ENCODE measurements at places on chromosomes 5 and 9.
A peak's percentile ranks its signal among the peaks of the same experiment; 100 is the strongest.

- DNase-seq = peak; percentile 28
Observed at GRCh38 chr5:142758062-142758795, 11.9 kb upstream of the ARHGAP26 start.

DNA sequence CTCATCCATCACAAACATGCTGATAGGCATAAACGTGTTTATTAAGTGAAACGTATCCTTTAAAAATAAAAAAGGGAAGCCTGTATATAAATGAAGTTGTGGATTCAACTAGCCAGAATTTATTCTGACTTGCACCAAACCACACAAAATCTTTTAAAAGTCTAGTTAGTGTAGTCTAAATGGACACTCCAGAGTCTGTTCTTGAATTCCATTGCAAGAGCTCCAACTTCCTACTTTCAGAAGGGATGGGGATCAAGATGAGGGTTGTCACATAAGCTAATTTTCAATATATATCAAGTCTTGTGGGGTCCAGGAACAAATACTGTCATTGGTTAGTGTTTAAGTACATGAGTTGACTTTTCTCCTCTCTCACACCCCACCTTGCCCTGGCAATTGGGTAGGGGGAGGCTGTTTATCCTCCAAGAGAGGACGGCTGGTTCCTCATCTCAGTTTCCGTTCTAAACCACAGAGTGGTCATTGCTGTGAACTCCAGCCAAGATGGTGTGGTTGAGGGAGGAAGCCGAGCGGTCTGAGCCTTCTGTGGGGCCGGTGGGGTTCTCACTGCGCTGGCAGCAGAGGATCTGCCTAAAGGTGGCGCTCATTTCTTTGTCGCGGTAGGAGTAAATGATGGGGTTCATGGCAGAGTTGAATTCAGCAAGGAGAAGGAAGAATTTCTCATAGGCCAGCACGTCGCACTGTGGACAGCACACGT lies 163.2 kb downstream of the LPAR1 start:
- peak; percentile 13 for DNase-seq

DNA sequence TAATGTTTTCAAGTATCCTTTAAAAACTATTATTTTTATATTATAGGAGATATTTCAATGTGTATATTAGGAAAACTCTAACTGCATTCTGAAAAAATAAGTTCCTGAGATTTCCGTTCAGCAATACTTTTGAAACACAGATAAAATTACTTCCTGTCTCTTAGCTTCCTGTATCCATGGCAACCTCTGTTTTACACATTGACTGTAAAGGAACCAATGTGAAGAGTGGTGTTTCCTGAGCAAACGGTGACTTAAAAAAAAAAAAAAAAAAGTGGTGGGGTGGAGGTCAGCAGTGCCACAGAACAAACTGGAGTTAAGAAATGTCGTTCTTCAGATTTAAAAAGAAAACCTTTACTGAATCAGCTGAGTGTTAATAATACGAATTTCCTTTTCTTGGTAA lies at the start of gene LRRC70:
LRRC70 (plus strand) TSS at position 280 of the 400 bp plus-strand sequence. CDS start 620 bp downstream, outside the sequence.
- peak; percentile 12 for DNase-seq

- DNase-seq = no peak
Observed at GRCh38 chr5:10680876-10681481, 80.1 kb downstream of the DAP start.

- DNase-seq = no peak
Observed at GRCh38 chr9:109039539-109039938, 26.2 kb upstream of the CTNNAL1 start.

GRCh38 chr9:6428940-6429889 lies 16.2 kb downstream of the UHRF2 start:
- DNase-seq = no peak

DNA sequence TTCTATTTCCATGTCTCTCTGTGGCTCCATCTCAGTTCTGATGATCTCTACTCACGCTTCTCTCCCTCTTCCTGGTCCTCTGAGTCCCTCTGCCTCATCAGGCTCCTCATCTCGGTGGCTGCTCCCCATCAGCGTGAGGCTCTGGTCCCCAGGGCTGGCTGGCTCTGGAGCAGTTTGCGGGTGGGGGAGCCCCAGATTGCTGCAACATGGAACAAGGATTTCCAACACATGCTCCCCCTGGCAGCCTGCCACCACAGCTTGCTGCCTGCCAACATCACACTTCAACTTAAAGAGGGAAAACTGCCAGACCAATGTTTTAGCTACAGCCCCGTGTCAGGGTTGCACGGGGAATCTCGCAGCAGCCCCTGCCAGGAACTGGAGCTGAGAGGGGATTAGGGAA lies 77.2 kb upstream of the NEK6 start:
- DNase-seq = no peak

- DNase-seq = no peak
Observed at GRCh38 chr9:116414374-116414773, 260.8 kb downstream of the PAPPA start.

- DNase-seq = no peak
Observed at GRCh38 chr9:68980341-68980914, 33.5 kb downstream of the PRKACG start.

DNA sequence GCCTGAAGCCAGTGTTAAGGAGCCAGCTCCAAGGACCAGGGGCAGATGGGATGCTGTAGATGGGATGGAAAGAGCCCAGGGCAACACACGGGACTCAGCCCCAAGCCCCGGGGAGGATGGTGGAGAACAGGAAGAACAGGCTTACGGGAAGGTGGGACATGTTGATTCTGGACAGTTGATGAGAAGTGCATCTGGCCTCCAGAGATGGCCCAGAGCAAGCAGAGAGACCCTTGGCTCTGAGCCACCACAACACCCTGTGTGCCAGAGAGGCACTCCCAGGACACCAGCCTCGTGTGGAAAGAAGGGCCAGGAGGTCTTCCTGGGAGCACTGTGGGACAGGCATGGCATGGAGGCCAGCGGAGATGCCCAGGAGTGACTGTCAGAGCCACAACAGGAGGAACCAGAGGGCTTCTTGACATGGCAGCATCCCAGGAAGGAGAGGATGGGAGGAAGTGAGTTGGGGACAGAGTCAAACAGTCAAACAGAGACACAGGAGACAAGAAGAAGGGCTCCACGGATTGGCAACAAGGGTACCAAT lies 156.3 kb upstream of the MVB12B start:
- DNase-seq = no peak

DNA sequence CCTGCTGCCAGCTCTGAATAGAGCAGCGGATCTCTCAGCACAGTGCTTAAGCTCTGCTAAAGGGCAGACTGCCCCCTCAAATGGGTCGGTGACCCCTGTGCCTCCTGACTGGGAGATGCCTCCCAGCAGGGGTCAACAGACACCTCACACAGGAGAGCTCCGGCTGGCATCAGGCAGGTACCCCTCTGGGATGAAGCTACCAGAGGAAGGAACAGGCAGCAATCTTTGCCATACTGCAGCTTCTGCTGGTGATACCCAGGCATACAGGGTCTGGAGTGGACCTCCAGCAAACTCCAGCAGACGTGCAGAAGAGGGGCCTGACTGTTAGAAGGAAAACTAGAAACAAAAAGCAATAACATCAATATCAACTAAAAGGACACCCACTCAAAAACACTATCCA lies 131.6 kb downstream of the TMEM232 start:
- DNase-seq = no peak

DNA sequence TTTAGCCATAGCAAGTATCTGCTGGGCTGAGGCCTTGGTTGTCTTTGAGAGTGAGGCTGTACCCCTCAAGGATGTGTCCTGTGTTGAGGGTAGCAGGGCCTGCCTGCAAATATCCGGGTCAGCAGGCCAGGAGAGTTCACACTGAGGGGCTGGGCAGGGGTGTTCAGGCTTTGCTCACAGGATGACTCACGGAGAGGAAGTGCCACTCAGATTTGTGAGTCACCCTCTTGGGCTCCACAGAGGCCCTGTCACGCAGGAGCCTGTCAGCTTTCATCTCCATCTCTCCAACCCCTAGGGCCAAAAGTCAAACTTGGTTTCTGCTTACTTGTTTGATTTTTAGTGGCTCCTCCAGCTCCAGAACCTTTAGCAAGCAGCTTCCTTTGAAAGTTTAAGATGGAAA lies 211.5 kb downstream of the SEC61B start:
- DNase-seq = peak; percentile 71

- no peak for DNase-seq
Observed at GRCh38 chr5:55096182-55096581, 6.3 kb upstream of the GZMA start.

DNA sequence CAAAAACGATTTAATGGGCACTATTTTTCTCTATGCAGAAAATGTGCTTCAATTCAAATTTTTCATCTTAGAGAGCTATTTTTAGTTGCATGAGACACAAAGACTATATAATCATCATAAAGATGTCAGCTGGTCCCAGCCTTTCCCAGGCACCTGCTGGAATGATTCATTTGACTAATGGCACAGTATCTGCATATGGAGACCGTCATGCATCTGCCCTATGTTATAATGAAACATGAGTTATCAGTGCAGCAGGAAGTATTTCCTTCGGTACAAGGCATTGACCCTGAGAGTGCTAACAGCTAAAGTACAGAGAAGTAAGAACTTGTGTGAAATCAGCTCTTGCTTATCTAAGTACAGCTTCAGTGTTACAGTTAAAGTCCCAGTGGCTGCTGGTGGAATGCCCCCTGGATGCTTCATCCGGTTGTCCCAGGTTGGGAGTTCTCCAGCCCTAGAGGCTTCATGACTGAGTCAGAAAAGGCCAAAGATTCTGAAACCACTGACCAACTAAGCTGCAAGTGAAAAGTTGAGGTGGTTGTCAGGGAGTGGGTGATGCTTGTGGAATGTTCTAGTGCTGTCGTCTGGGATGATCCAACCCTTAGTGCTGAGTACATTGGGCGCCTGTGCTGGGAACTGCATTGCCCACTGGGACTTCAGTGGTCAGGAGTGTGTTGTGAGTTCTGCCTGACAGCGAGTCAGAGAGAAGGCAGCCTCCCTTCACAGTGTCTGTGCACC lies 57.2 kb downstream of the MTRR start:
- no peak for DNase-seq

DNA sequence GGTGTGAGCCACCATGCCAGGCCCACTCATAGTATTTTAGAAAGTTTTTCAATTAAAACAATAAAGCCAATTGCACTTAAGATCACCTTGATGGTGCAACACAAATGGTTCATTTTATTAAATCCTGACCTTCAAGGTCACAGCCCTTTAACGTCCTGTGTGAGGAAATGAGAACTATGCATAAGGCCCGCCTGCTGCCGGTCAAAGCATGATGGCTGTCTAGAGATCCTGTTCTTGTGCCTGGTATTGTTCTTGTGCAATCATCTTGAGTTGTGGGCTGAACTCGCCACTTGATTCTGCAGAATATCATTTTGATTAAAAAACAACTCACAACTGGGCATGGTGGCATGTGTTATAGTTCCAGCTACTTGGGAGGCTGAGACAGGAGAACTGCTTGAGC lies 43.6 kb upstream of the FBXW11 start:
- no peak for DNase-seq

DNA sequence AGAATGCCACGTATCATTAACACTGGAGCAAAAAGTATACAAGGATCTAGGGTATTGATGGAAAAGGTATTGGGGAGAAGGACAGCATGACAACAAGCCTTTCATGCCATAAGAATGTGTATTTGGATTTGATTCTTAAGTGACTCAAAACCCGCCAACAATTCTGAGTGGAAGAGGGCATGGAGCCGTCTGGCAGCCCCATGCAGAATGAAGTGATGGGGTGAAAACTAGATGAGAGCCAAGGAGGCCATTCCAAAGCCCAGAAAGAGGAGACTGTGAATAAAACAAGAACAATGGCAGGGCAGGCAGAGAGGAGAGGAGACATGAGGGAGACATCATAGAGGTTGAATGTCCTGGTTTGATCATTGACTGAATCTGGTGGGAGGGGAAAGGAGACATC lies 272.3 kb upstream of the WWC1 start:
- DNase-seq = no peak

DNA sequence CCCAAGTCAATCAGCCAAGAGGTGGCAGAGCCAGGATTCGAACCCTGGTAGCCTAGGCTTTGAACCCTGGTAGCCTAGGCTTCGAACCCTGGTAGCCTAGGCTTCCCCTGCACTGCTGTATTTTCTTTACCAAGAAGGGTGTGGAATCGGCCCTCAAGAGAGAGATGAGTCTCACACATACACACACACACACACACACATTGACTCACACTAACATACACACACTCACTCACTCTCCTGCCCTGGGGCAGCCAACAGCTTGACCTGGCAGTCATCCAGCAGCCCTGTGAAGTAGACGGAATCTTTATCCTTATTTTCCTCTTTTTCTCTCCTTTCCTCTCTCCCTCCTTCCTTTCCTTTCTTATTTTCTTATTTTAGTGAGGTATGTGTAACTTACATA lies 55.4 kb upstream of the RPL26L1 start:
- DNase-seq = peak; percentile 91

- peak; percentile 74 for DNase-seq
Observed at GRCh38 chr9:37415011-37415719, 7.3 kb upstream of the GRHPR start.

DNA sequence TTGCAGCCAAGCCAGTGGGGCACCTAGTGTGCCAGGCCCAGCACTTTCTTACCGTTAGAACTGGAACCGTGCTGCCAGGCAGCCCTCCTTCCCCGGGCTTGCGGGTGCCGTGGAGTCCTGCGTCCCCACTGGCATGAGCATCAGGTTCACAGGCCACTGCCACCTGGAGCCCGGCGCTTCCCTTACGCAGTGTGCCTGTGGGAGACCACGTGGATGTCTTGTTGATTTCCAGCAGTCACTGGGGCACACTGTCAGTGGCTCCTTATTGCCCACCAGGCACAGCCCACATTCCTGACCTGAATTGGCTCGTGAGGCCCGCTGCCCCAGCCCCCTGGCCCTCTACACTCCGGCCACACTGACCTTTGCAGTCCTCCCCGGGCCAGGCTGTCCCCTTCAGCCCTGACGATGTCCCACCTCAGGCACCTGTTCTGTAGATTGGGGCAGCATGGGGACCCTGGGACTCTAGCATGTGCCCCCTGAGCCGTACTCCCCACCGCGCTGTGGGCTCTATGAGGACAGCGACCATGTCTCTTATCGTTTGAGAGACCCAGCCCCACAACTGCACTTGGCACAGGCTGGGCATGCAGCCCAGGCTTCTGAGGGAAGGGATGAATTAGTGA lies 10.4 kb upstream of the CEL start:
- no peak for DNase-seq

GRCh38 chr9:120412425-120412951 lies 167.5 kb downstream of the CDK5RAP2 start:
- DNase-seq = peak; percentile 56

DNA sequence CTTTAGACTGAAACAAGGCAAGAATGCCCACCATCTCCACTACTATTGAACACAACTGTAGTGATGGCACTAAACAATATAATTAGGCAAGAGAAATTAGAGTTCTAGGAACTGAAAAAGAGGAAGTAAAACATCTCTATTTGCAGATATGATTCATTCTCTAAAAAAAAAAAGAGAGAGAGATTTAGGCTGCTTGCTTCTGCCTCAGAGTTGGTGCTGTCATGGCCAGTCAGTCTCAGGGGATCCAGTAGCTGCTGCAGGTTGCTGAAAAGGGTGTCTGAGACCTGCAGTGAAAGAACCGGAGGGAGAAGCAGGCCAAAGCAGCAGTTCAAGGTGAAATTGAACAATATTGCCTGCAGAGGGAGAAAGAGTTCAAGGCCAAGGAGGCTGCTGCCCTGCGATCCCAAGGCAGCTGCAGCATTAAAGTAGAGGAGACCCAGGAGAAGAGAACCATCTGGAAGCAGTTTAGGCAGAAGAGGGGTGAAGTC lies 72.5 kb downstream of the AP3B1 start:
- DNase-seq = peak; percentile 10

GRCh38 chr5:4700069-4700468 lies 440.1 kb upstream of the ADAMTS16 start:
- DNase-seq = peak; percentile 62
